ENCODE measurements at places on chromosomes 12 and 14. TPM values are rescaled to one million over a fixed set of nuclear protein-coding genes. Genes with fewer than 3 reads are reported as not detected.

DNA sequence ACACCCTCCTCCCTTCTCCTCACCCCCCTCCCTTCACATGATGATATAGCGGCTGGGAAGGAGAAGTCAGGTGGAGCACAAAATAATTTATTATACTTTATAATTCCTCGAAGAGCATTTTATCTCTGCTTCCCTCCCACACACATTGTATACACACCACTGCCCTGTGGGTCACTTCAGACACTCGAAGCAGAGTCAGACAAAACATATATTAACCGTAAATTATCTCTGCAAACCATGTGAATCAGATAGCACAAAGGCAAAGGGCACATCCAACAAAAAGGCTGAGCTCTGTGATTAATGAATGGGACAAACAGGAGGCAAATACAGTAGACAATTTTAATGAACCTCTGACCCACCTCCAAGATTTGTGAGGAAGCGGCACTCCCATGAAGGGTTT lies 450.7 kb downstream of the GALC start:
- H3K27ac ChIP-seq = no peak overlapping the region
- no peaks in the 10 kb centered on the region for H3K27me3 ChIP-seq
- no peak for DNase-seq
- H3K36me3 ChIP-seq = no peaks in the 10 kb centered on the region
- no peaks in the 10 kb centered on the region for H3K4me1 ChIP-seq

DNA sequence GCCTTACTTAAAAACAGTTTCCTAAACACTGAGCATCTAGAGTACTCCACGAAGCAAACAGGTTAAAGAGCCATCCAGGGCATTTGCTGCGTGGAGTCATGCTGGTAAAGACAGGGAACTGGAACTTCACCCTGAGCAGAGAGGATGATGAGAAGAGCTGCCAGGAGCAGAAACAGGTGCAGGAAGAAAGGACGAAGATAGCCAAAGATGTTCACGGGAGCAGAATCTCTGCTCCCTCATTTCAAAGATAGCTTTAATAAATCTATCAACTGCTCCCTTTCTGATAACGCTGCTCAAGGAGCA lies 280.8 kb upstream of the FKBP4 start:
- no peak overlapping the region for H3K27ac ChIP-seq
- H3K27me3 ChIP-seq = no peaks in the 10 kb centered on the region
- no peaks in the 10 kb centered on the region for H3K36me3 ChIP-seq
- no peak for DNase-seq

DNA sequence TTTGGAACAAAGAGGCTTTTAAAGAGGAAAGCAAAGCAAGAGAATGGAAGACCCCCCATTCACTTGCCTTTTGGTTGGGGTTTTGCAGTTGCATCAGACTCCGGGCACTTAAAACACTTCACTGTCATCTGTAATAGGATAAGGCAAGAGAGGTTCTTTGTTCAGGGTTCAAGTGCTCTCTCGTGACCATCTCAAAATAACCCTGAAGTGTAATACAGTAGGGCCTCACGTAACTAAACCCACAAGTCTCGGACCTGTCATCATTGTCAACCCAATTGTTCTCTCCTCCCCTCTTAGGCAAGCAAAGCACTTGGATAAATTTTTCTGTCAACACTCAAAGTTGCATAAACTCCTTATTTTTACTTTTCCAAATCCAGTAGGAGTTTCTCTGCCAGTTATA lies 26.9 kb upstream of the MYBPC1 start:
- no peaks in the 10 kb centered on the region for H3K36me3 ChIP-seq
- no peaks in the 10 kb centered on the region for H3K4me1 ChIP-seq
- no peak overlapping the region for H3K27ac ChIP-seq
- no peak for DNase-seq
- H3K27me3 ChIP-seq = no peaks in the 10 kb centered on the region

The PRKD1 gene
- not detected for total RNA-seq

The CIDEB gene
- total RNA-seq = 12.4 TPM

The PRB2 gene
- not detected for total RNA-seq

The LHX5 gene
- not detected for total RNA-seq
